ENCODE measurements at places on chromosomes 3 and 15. TPM values are rescaled to one million over a fixed set of nuclear protein-coding genes. Genes with fewer than 3 reads are reported as not detected.

RAMAC gene
- 26.1 TPM for total RNA-seq

WWTR1 gene
- 0.81 TPM for total RNA-seq

SYNPR gene
- total RNA-seq, result not detected

SLC2A2 gene
- not detected for total RNA-seq

XYLB gene
- total RNA-seq, result 9.9 TPM

PRSS50 gene
- total RNA-seq, result not detected

GRCh38 chr3:69999140-70000027, at the start of gene SAMMSON:
SAMMSON (plus strand) TSS chr3:69999733.
- DNase-seq, result no peak
- no peaks in the 10 kb centered on the region for H3K4me1 ChIP-seq
- H3K36me3 ChIP-seq, result no peaks in the 10 kb centered on the region

DNA sequence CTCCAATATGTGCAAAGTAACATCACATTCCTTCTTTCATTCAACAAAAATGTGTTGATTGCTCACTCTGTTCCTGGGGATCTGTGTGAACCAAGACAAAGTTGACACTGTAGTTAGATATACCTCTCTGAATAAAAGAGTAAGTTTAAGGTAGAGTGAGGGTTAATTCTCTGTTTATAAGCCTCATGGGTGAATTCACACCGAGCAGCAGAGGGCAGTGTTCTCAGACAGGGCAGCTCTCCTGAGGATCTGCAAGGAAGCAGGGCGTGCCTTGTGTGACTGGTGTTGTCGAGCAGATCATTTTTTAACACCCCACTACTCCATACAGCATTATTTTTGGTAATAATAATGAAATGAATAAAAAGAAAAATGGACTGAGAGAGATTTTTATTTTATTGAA, 34.4 kb downstream of the PAQR9 start:
- no peak overlapping the region for H3K27ac ChIP-seq
- H3K27me3 ChIP-seq, result peaks cover 24% of the 10 kb centered on the region
- no peak overlapping the region for H3K4me3 ChIP-seq
- DNase-seq, result peak; percentile 22
- no peaks in the 10 kb centered on the region for H3K36me3 ChIP-seq
- no peaks in the 10 kb centered on the region for H3K4me1 ChIP-seq

Measured in activated T-helper 1 cell treated with anti-CD3 and anti-CD28 coated beads, Interleukin-12 subunit alpha, Interleukin-12 subunit beta, Interleukin-2, Interleukin-4 antibody, amounts not matched to agents 30 ng/mL and 10 ng/mL and 1 ng/mL, durations not matched to agents 14 hours and 24 hours and 36 hours (primary cell).